AG04449 (cell line): ENCODE measurements at places on chromosomes 11 and 22.

GRCh38 chr11:77687088-77687487 is 49.5 kb upstream of the CLNS1A start:
- no peak for DNase-seq

DNA sequence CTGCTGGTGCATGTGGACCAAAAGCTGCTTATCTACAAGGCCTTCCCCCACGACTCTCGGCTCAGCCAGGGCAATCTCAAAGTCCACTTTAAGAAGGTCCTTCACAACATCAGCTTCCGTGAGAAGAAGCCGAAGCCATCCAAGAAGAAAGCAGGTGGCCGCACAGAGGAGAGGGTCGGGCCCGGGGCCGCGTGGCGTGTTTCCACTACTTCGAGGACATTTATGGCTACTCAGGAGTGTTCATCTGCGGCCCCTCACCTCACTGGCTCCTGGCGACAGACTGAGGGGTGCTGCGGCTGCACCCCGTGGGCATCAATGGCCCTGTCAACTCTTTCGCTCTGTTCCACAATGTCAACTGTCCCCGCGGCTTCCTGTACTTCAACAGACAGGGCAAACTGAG is 16.2 kb upstream of the SLC5A4 start:
- DNase-seq = no peak

DNA sequence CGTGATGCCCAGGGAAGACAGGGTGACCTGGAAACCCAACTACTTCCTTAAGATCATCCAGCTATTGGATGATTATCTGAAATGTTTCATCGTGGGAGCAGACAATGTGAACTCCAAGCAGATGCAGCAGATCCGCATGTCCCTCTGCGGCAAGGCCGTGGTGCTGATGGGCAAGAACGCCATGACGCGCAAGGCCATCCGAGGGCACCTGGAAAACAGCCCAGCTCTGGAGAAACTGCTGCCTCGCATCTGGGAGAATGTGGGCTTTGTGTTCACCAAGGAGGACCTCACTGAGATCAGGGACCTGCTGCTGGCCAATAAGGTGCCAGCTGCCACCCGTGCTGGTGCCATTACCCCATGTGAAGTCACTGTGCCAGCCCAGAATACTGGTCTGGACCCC is 43.5 kb upstream of the DAGLA start:
- no peak for DNase-seq

- DNase-seq = no peak
These were observed 108.6 kb downstream of the SCN3B start for GRCh38 chr11:123545726-123546270.

GRCh38 chr11:110219006-110219785 is 77.2 kb downstream of the RDX start:
- DNase-seq = no peak

- no peak for DNase-seq
These were observed 29.1 kb downstream of the MAP6 start for GRCh38 chr11:75639762-75640181.

DNA sequence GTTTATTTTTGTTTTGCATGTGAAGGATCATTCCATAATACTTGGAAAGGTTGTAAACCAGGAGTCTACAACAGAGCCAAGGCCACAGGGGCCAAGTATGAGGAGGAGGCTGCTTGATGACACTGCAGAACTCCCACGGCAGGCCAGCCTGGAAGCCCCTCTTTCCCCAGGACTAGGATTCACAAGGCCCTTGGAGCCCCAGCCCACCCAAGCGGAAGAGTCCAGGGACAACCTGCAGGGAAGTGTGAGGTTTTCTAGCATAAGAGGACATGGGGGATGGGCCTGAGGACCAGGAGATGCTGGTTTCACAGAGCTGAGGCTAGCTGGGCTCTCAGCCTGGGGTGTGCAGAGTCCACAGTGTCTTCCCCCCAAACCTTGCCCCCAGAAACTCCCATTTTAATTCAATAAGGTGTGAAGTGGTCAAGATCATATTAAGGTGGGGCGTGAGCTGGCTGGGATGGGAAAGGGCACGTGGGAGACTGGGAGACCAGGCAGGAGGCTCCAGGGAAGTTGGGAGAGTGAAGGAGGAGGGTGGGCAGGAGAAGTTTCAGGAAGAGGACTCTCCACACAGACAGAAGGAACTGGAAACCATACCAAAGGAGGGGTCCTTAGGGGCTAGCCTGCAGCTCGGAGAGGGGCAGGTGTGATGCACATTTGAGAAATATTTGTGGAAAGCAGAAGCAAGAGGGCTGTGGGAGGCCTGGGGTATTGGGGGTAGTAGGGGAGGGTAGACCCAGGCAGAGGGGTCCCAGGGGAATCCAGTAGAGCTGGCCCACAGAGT is 12.4 kb downstream of the GNAZ start:
- DNase-seq = no peak

DNA sequence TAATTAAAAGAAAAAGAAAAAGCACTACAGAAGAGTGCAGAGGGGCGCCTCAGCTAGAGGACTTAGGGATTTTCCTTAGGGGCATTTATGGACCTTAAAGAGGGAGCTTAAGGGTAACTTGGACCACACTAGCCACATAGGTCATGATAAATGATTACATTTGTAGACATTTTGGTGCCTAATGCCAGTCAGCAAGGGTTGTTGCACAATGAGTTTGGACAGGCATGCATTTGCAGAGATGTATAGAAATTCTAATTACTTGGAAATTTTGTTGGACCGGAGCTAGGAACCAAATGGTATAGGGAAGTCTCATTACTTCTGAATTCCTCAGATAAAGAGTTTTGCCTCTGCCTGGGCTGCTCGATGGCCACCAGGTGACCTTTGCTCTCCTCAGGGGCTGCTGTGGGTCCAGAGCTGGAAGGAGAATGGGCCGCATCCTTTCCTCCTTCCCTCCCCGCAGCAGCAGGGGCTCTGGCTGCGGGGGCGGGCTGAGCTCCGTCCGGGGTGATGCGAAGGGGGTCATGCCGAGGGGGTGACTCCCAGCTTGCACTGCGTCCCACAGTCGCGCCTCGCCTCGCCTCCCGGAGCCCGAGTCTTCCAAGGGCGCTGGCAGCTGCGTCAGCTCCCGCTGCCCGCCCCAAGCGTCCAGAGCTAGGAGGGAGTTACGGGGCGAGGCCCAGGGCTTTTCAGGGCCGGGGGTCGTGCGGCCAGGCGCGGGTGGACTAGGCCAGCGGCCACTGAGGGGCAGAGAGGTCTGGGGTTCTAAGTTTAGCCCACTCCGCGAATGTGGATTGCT is 20.3 kb upstream of the MALAT1 start:
- DNase-seq = no peak
